ENCODE measurements at places on chromosomes 6 and 20.

DNA sequence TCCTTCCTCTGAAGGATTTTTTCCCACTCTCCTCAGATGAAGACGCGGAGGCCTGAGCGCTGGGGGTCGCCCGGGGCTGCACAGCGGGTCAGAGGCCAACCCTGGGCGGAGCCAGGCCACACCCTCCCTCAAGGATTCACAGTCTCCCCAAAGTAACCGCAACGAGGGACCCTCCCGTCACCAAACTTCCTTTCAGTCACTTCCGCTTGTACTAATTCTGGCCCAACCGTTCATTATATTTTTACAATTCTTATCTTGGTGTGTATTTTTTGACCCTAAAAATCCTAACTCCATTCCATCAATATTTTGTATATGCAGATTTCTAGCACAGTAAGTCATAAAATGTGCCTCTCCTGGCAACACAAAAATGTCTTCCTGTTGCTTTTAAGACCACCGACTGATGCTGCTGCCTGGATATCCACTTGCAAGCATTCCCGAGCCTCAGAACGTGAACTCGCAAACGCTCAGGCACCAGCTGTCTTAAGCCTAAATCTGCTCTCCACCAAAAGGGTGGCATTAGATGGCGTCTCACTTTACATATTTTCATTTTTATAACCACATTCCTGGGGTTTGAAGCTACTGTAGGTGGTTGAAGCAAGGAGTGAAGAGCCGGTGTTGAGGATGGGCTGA, 128.0 kb downstream of the DLL1 start:
- DNase-seq, result no peak

DNA sequence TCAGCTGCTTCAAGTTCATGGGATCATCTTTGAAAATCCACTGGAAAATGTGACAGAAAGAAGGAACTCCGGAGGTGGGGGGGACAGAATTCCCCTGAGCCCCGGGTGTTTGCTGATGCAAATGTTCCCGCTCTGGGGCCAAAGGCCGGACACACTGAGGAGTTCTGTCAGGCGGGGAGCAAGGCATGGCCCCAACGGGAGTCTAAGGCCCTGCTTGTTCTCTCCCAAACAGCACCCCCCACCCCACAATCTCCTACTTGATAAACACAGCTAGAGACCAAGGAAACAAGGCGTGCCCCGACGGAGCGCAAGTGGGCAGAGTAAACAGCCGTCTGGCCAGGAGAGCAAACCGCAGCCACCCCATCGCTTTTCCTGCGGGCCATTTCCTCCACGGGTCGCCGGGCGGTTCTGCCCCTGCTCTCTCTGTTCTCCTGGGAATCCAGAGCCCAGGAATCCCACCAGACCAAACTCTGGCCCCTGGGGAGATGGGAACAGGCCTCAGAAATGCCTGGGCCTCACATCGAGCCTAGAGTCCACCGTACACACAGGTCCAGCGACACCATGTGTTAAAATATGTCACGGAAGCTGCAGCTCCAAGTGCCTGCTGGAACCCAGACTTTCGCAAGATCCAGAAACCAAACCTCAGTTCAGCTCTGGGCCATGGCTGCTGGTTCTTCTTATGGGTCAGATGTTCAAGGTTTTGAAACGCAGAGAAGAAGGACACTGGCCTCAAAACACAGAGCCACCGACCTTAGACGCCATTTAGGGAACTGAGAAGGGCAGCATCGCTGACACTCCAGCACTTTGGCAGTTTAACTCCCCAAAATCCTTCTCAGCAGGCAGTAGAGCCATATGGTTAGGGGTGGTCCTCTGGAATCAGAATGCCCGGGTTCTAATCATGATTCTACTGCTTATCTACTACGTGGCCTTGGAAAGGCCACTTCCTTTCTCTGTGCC, 104.2 kb downstream of the PREX1 start:
- DNase-seq, result no peak

GRCh38 chr6:109194880-109195279, 99.6 kb downstream of the CEP57L1 start:
- DNase-seq, result no peak

GRCh38 chr6:47407300-47408281, 70.0 kb upstream of the CD2AP start:
- no peak for DNase-seq

DNA sequence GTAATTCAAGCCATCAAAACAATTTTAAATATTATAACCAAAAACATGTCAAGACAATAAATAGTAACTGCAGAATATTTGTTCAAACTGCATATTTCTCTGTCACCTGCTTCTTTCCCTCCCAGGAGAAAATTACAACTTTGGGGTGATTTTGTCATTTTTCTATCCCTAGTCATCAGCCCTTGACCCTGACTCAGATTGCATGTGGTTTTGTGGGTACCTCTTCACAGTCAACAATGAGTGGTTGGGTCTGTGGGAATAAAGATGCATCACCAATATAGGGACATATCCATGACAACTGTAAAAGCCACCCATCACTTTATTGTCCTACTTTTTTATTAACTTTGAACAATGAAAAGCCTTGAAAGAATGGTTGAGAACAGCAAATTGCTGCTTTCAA, 7.3 kb downstream of the COL10A1 start:
- DNase-seq, result no peak

GRCh38 chr20:45630371-45630770, 713 bp downstream of the WFDC9 start:
- DNase-seq, result no peak

DNA sequence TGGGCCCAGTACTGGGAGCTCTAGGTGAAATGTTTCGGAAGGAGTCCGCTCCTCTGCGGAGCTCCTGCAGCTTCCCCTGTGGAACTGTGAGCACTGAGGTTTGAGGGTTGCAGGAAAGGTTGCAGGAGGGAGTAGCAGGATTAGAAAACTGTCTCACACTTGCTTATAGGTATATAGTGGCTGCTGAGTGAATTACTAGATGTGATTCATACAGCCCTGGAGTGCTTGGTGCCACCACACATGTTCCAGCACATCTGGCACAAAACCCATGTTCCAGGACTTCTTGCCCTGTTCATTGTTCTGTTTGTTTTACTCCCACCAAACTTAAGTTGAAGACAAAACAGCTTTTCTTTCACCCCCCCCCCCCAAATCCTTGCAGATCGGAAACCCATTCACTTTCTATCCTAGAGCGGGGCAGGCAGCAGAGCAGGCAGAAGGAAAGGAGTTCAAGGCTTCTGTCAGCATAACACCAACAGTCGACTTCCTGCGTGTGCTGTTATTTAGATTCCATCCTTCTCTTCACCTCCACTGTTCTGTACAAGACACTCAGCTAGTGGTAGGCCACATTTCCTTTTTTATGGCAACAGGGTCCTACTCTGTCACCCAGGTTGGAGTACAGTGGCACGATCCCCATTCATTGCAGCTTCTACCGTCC, 669 bp upstream of the PEX6 start:
- peak; percentile 49 for DNase-seq

- no peak for DNase-seq
Observed at GRCh38 chr6:150144294-150144868, 1.5 kb downstream of the PPP1R14C start.

DNA sequence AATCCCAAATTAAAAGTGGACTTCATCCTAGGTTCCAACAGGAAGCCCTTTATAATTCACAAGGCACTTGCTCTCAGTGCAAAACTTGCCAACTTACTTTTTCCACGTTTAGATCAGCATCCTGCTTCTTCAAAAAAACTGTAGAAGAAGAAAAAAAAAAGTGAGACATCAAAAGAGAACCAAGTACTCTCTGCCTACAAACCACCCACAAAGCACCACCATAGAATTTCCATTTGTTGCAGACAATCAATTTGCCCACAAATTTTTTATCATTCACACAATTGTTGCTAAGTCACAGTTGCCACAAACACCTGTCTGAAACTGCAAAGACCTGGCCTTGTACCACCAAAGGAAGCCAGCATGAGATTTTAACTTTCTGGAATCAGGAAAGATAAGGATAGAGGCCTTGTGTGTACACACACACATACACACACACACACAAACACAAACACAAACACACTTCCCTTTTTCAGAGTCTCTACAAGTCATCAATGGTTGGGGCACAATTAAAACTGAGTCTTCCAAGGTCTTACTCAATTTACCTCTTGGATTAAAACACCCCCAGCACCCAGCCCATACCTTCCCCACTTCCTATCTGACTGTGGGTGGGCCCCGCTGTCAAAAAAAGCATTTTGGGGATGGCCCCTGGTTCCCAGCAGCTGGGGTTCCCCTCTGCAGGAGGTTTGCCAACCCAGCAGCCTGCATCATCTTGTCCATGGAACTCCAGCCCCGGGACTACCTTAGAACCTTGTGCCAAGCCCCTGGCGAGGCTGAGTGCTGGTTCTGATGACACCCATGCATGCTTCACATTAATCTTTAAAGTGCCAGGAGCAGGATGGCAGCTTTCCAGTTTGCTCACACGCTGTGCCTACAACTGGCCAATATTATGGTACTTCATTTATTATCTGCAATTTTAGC, 26.5 kb downstream of the FYN start:
- peak; percentile 65 for DNase-seq

- DNase-seq, result no peak
Observed at GRCh38 chr6:150710236-150710635, 110.6 kb downstream of the PLEKHG1 start.

DNA sequence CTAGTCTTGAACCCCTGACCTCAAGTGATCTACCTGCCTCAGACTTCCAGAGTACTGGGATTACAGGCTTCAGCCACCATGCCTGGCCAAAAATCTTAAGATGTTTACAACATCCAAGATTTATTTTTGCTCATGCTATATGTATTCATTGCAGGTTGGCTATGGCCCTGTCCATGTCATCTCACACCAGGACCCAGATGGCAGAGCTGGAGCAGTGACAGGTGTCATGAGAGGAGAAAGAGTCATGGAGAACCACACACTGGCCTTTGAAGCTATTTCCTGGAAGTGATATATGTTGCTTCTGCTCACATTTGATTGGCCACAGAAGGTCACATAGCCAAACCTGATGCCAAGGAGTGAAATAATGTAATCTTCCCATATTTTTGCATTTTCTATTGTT, 13.8 kb upstream of the DDR1 start:
- DNase-seq, result peak; percentile 35

- no peak for DNase-seq
Observed at GRCh38 chr6:153058909-153059308, 56.4 kb upstream of the MTRF1L start.

GRCh38 chr6:7479801-7480266, 61.6 kb upstream of the DSP start:
- no peak for DNase-seq

DNA sequence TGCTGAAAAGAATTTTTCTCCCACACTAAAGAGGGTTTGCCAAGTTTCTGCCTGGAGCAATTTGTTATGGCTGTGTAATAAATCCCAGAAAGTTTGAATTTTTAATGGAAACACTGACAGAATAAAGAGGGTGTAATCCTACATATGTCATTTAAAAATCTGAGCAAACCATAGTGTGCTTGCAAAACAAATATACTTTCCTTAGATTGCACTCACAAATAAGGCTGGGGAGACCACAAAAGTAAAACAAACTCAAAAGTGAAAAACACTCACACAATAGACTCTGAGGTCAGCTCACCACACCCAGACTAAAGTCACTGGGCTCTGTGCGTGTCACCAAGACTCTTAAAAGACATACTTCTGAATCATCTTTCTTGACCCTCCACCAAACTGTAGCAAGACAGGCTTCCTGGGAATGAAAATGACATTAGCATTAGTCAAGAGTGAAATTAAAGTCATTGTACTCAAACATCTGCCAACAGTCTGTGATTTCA, 4.8 kb upstream of the ATXN1 start:
- DNase-seq, result peak; percentile 69

- no peak for DNase-seq
Observed at GRCh38 chr6:9938801-9939200, 476.1 kb downstream of the TFAP2A start.

DNA sequence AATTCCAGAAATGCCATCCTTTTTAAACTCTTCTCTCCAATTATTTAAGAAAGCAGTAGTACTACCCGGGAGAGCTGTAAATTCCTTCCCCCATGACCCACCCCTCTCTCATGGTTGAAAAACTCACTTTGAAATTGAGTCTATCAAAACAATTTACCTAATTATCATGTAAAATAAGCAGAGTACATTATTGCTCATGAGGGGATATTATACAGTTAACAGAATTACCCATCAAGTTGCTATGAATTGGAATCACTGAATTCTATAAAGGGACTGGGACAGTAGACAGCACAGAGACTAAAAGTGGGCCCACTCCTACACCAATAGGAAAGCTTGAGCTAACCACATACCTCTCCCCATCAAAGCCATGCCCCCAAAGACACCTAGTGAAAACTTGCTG, 16.3 kb downstream of the JAG1 start:
- DNase-seq, result no peak

- peak; percentile 71 for DNase-seq
Observed at GRCh38 chr6:34027445-34027936, 118.4 kb downstream of the GRM4 start.

GRCh38 chr6:70281923-70282311, 21.0 kb downstream of the COL9A1 start:
- DNase-seq, result no peak

DNA sequence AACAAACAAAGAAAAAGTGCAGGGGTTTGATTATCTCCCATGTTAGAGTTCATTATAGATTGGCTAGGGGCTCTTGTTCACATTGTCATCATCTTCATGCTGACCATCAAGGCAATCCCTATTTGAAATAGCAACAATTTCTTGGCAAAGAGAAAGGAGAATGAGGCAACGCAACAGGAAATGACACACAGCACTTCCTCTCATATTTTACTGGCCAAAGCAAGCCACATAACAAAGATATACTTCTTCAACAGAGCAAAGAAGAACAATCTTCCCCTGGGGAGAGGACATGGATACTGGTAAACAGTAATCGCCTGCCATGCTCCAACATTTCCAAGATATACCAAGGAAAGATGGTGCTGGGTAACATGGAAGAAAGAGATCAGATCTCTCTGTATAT, 29.8 kb downstream of the EPM2A start:
- no peak for DNase-seq

- peak; percentile 84 for DNase-seq
Observed at GRCh38 chr6:37102299-37103168, 67.4 kb upstream of the PIM1 start.

- DNase-seq, result no peak
Observed at GRCh38 chr6:134267917-134268361, 50.0 kb downstream of the SGK1 start.

DNA sequence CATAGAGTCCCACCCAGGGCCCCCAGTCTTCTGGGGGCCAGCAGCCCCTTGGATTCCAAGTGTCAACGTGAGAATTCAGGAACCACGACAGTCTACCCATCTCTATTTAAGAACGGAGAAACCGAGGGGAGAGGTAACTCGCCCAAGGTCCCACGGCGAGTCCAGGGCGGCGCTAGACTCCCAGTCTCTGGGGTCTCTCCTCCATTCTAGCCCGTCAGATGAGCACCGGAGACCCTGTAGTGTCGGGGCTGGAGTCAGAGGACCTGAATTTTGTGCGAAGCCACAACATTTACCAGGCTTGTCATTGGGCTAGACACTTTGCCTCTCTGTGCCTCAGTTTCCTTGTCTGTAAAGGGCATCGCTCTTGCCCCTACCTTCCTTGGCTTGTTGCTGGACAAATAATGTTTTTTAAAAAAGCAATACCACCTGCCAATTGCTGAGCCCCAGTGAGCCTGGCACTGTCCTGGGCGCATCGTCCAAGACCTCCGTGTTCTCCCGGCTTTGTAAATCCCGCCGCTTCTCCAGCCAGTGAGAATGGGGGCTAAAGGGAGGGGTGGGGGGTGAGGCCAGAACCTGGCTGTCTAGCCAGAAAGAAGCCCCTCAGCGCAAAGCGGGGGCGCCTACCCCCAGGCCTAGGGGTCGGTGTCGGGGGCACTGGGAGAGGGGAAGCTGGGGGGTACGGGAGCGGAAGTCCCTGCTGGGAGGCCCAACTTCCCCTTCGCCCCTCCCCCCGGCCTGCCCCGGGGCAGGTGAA, 91.7 kb downstream of the NCR2 start:
- no peak for DNase-seq

GRCh38 chr6:129242546-129242945, 359.6 kb downstream of the LAMA2 start:
- DNase-seq, result no peak

Data from activated CD8-positive, alpha-beta T cell treated with anti-CD3 and anti-CD28 coated beads for 36 hours (primary cell).